ENCODE measurements at places on chromosomes 5 and 9.
A peak's percentile ranks its signal among the peaks of the same experiment; 100 is the strongest.

- no peak for DNase-seq
Measured at GRCh38 chr5:158368686-158369085, 509.7 kb upstream of the CLINT1 start.

GRCh38 chr5:125249400-125249799, 503.0 kb upstream of the ZNF608 start:
- DNase-seq = no peak

DNA sequence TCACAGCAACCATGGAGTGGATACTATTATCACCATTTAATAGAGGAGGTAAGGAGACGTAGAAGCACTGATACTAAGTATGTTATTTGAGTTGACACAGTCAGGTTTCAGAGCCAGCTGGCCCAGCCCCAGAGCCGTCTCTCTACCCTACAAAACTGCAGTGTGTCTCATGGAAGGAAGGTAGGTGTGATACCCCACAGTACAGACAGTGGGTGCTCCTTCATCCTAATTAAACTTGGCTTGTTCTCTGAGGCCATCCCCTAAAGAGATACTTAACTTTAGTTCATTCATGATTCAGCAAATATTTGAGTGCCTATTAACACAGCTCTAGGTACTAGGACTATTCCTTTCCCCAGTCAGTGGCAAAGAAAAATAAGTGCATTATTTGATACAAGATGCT, 22.6 kb downstream of the PIP5K1B start:
- no peak for DNase-seq

DNA sequence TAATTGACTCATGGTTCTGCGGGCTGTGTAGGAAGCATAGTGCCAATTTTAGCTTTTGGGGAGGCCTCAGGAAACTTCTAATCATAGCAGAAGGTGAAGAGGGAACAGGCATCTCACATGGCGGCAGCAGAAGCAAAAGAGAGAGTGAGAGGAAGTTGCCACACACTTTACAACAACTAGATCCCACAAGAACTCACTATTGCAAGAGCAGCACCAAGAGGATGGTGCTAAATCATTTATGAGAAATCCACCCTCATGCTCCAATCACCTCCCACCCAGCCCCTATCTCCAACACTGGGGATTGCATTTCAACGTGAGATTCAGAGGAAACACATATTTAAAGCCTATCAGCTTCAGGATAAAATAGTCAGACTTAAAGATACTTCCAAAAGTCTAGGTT, 36.1 kb upstream of the LPAR1 start:
- DNase-seq = no peak

DNA sequence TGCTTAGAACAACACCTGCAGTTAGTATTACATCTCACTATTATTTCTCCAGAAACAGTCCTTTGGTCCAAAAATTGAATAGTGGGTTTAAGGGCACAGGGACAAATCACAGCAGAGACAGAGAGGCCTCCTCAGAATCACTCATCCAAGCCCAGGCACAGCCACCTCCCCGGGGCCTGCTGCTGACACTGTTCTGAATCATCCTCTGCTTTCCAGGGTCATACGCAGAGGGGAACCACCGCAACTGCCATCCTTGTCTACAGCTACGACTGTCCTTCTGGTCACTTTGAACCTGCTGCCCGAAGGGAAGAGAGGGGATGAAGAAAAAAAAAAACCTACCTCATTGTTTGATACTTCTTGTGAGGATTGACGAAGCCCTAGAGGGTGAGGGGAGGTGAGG, 35.3 kb upstream of the MAN2A1 start:
- no peak for DNase-seq

- DNase-seq = no peak
Measured at GRCh38 chr5:64625678-64626077, 64.6 kb upstream of the SHISAL2B start.

GRCh38 chr5:180117000-180117725, 45.6 kb upstream of the RNF130 start:
- no peak for DNase-seq

DNA sequence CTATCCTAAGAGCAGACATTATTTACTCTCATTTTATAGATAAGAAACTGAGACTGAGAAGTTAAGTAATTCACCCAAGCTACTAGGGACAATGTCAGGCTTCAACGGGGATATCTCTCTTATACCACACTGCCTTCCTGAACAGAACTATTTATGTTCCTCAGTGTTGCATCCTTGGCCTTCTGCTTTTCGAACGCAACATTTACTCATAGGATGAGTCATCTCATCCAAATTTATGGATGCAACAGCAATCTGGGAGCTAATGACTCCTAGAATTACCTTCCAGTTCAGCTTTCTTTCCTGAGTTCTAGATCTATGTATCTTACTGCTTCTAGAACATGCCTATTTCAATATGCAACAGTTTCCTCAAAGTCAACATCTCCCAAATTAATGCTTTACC, 103.6 kb upstream of the PAM start:
- no peak for DNase-seq

- DNase-seq = no peak
Measured at GRCh38 chr5:133781436-133782225, 169.3 kb upstream of the FSTL4 start.

GRCh38 chr5:18605186-18605585, 970.9 kb downstream of the TAF11L14 start:
- no peak for DNase-seq

- no peak for DNase-seq
Measured at GRCh38 chr5:16975950-16976624, 40.0 kb upstream of the MYO10 start.

GRCh38 chr9:135734616-135735144, 32.7 kb downstream of the KCNT1 start:
- DNase-seq = no peak

DNA sequence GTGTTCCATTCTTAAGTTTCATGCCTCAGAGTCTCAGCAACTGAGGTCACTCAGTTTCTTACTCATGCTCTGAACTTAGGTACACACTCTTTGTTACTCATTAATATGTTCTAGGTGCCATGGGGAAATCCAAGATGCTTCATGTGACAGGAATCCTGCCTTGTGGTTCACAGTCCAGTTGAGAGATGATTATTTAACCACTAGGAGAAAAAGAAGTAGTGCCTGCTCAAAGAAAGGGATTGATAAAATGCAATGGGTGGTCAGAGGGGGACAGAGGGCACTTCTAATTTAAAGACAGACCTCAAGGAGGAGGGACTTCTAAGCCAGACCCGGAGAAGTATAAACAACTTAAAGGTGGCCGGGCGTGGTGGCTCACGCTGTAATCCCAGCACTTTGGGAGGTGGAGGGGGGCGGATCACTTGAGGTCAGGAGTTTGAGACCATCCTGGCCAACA, 69.0 kb downstream of the UGCG start:
- no peak for DNase-seq

DNA sequence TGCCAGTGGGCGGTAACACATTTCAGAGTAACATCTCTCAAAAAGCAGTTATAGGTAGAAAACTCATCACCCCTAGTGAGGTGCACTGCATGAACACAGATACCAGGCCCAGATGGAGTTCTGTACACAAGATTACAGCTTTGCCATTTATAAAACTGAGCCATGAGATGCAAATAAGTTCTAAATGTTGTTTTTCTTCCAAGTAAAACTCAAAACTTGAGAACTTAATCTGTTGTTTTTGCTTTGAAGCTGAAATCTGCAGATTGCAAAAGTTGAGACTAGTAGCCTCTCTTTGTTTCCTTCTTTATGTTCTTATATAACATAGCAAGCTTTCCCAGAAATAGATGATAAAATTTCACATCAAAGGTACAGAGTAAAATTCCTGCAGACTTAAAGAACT, 434.1 kb downstream of the PLK2 start:
- DNase-seq = no peak

GRCh38 chr5:121987052-121987684, 25.4 kb downstream of the SRFBP1 start:
- no peak for DNase-seq

- no peak for DNase-seq
Measured at GRCh38 chr9:130579738-130580463, 524 bp downstream of the FUBP3 start.

DNA sequence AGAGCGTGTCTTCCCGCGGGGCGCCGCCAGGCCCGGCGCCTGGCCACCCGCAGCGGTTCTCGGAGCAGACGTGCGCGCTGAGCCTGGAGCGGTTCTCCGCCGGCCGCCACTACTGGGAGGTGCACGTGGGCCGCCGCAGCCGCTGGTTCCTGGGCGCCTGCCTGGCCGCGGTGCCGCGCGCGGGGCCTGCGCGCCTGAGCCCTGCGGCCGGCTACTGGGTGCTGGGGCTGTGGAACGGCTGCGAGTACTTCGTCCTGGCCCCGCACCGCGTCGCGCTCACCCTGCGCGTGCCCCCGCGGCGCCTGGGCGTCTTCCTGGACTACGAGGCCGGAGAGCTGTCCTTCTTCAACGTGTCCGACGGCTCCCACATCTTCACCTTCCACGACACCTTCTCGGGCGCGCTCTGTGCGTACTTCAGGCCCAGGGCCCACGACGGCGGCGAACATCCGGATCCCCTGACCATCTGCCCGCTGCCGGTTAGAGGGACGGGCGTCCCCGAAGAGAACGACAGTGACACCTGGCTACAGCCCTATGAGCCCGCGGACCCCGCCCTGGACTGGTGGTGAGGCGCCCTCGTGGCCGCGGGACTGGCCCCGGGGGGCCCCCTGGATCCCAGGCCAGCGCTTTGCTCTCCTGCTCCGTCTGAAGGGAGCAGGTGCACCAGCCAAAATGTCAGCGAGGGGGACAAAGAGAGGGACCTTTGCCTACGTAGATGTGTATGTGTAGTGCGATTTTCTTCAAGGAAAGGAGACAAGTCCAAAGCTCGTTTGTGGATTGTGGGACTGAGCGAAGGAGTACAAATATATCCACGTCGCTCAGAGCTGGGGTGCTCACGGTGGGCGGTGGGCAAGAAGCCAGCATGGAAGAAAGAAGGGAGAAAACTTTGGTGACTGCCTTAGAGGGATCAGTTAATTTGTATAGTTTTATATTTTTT, 19.5 kb downstream of the BTNL9 start:
- no peak for DNase-seq

DNA sequence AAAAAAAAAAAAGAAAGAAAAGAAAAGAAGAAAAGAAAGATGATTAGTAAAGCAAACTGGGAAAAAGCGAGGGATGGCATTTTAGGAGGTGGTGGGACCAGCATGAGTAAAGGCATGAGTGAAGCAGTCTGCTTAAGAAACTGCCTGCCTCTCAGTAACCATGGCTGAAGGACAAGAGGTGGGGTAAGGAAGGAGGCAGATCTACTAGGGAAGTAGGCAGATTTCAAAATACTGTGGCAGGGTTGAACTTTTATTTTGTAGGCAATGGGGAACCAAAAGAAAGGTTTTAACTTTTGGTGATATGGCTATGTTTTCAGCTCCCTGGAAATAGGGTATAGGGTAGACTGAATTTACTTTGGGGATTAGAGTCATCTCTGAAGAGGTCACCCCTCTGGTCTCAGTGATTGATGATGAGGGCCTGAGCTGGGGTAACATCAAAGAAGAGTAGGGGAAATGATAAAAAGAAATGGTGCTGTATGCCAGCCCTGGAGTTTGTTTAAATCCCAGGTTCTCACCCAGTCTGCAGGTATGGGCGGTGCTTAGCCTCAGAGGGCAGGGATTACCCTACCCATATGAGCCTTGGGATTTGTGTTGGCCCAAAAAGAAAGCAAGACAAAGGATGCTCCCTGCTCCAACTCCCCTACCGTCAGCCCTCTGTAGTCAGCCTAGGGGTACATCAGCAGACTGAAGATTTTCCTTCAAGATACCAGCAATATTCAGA, 316.2 kb downstream of the CWC27 start:
- no peak for DNase-seq

DNA sequence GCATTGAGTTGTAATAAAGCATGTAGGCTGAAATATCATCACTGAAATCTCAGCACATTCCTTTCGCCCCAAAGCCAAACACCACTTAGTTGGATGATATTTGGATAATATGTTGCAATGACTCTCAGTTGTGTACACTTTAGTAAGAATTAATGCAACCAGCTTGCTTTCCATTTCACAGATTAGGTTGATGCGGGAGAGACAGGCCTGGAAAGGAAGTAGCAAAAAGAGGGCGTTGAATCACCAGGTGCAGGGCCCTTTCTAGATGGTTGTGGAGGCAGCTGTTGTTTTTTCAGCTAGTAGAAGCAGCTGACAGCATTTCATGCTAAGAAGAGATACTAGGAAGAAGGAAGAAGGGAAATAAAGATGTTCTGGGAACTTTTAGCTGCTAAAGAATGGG, 30.9 kb downstream of the DMRT3 start:
- DNase-seq = no peak

DNA sequence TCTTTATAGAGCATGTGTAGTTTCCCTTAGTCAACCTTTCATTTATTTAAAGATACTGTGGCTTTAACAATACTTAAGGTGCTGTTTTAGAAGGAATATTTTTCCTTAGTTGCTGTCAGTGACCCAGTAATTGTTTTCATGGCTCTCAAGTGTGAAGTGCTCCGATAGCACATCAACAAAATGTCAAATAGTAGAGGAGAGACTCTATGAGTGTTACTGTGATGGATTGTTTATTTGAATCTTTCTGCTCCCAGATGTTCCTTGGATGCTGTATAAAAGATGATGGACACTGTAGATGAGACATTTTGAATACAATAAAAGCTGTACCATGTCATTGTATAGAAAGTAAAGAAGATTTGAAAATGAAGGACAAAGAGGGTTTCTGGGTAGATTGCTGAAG, 1185.7 kb upstream of the C9orf72 start:
- no peak for DNase-seq

- no peak for DNase-seq
Measured at GRCh38 chr5:147552897-147553296, 43.0 kb upstream of the DPYSL3 start.

DNA sequence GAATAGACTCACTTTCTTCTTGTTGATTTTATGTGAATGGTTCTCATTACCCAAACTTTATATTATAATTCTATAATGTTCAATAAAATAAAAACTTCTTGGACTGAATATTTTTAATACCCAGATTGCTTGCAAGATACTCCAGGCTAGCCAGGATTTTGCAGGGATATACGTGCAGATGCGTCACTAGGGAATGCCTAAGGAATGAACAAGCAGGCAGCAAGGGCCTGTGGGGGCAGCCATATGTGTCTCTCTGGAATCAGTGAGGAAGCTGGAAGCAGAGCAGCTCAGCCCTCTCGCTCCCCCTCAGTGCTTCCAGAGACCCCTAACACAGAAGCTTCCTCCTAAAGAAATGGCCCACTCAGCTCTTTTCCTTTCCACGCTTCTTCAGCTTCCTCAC, 457.4 kb downstream of the CCDC171 start:
- no peak for DNase-seq

- no peak for DNase-seq
Measured at GRCh38 chr9:98401140-98402018, 145.9 kb upstream of the TBC1D2 start.

- DNase-seq = no peak
Measured at GRCh38 chr5:647311-647710, 35.2 kb downstream of the CEP72 start.

- DNase-seq = peak; percentile 65
Measured at GRCh38 chr9:36748322-36748899, 175.7 kb downstream of the MELK start.
